ENCODE measurements at places on chromosomes 16 and 17. TPM values are rescaled to one million over a fixed set of nuclear protein-coding genes. Genes with fewer than 3 reads are reported as not detected.

The NPIPA3 gene
- total RNA-seq: 3.0 TPM

The GPR179 gene
- total RNA-seq: not detected

The C16orf92 gene
- total RNA-seq: not detected

The TNFRSF13B gene
- not detected for total RNA-seq

The HOXB13 gene
- not detected for total RNA-seq

The KRTAP4-3 gene
- not detected for total RNA-seq

The EFNB3 gene
- total RNA-seq: 1.1 TPM

The CCDC154 gene
- 0.25 TPM for total RNA-seq

The OR3A3 gene
- total RNA-seq: not detected

The TEKT5 gene
- total RNA-seq: not detected

The SOX8 gene
- total RNA-seq: 0.53 TPM

The CRYBA1 gene
- total RNA-seq: not detected

The UNC13D gene
- total RNA-seq: 7.1 TPM

The KRTAP9-2 gene
- total RNA-seq: not detected

The GJC1 gene
- 39.7 TPM for total RNA-seq

The DNAH3 gene
- not detected for total RNA-seq

The KRT33B gene
- total RNA-seq: not detected

The ACSM2A gene
- not detected for total RNA-seq

The BRICD5 gene
- total RNA-seq: 8.4 TPM

The PRR15L gene
- total RNA-seq: not detected

The SPNS2 gene
- total RNA-seq: 77.3 TPM

The MYO15B gene
- total RNA-seq: 27.2 TPM

The TMEM98 gene
- total RNA-seq: 83.6 TPM

The PSMB3 gene
- 227 TPM for total RNA-seq

The PRSS27 gene
- total RNA-seq: 0.60 TPM

The KRTAP2-1 gene
- not detected for total RNA-seq

The GGT6 gene
- not detected for total RNA-seq

The BCAR1 gene
- total RNA-seq: 237 TPM

The ICAM2 gene
- total RNA-seq: 586 TPM

The WNK4 gene
- 1.9 TPM for total RNA-seq

The PARN gene
- total RNA-seq: 24.6 TPM
